ENCODE measurements at places on chromosomes 7 and 10. TPM values are rescaled to one million over a fixed set of nuclear protein-coding genes. Genes with fewer than 3 reads are reported as not detected.
A peak's percentile ranks its signal among the peaks of the same experiment; 100 is the strongest.

- peak; percentile 46 for DNase-seq
Observed at GRCh38 chr10:97081621-97082235, 104.0 kb downstream of the SLIT1 start.

- DNase-seq: no peak
Observed at GRCh38 chr10:69407621-69408301, 9.0 kb downstream of the TACR2 start.

- no peak for DNase-seq
Observed at GRCh38 chr7:120837599-120837998, 20.3 kb downstream of the TSPAN12 start.

DNA sequence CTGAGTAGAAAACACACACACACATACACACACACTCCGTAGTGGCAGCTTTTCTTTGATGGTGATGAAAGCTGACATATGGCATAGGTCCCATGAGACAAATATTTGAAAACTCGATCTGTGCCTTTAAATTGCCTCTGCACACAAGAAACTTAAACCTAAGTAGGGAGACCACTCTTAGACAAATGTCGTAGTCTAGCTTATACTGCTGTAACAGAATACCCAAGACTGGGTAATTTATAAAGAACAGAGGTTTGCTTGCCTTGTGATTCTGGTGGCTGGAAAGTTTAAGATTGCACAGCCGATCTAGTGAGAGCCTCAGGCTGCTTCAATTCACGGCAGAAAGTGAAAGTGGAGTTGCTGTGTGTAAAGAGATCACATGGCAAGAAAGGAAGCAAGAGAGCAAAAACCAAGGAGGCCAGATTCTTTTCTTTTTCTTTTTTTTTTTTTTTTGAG is 489.4 kb upstream of the SORCS1 start:
- peak; percentile 49 for DNase-seq

DNA sequence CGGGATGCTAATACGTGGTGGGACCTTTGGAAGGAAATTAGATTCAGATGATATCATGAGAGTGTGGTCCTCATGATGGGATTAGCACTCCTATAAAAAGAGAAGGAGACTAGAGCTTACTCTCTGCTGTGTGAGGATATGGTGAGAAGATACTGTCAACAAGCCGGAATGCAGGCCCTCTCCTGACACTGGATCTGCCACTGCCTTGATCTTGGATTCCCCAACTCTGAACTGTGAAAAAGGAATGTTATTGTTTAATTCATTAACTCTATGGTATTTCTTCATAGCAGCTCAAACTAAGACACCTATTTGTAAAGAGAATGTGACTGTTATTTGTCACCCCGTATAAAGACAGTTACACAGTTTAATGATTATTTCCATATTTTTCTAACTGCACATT is 1227.5 kb upstream of the C7orf33 start:
- DNase-seq: no peak

- no peak for DNase-seq
Observed at GRCh38 chr7:8724080-8724718, 290.8 kb downstream of the NXPH1 start.

Gene ZP3
- 10.4 TPM for polyA plus RNA-seq

Gene RBM20
- polyA plus RNA-seq: not detected

Gene HTR5A
- polyA plus RNA-seq: not detected

Gene POLR1F
- 11.7 TPM for polyA plus RNA-seq

Gene SKIDA1
- not detected for polyA plus RNA-seq

Gene DLX5
- not detected for polyA plus RNA-seq

Gene FOXP2
- not detected for polyA plus RNA-seq

Measured in CD14-positive monocyte (primary cell).